Fibroblast of lung (primary cell): ENCODE measurements at places on chromosomes 16 and 17.

DNA sequence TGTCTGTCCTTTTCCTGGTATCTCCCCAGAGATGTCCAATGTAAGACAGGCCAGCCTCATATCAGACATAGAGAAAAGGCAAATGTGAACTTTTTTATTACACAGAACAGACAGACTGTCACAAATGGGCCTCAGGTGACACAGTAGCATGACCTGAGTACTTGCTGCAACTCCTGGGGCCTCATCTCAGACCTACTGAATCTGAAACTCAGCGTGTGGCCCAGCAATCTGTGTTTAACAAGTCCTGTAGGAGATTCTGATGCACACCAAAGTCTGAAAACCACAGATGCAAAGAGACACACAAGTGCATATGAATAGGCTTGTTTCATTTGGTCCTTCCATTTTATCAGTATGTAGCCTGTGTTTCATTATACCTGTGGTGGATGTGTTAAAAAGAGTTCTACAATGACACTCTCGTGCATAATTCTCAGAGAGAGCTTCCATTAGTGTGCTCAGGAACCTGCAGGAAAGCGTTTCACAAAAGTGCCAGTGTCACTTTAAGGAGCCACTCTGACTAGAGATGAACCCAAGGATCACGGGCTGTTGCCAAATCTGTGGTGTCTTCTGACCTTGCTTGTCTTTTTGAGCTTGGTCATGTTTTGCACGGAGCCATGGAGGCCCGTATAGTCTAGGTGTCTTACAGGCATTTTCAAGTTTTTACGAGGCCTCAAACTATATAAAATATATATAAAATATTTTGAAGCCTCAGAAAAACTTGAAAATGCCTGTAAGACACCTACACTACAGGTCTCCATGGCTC is 33.8 kb upstream of the NF1 start:
- no peak for DNase-seq

DNA sequence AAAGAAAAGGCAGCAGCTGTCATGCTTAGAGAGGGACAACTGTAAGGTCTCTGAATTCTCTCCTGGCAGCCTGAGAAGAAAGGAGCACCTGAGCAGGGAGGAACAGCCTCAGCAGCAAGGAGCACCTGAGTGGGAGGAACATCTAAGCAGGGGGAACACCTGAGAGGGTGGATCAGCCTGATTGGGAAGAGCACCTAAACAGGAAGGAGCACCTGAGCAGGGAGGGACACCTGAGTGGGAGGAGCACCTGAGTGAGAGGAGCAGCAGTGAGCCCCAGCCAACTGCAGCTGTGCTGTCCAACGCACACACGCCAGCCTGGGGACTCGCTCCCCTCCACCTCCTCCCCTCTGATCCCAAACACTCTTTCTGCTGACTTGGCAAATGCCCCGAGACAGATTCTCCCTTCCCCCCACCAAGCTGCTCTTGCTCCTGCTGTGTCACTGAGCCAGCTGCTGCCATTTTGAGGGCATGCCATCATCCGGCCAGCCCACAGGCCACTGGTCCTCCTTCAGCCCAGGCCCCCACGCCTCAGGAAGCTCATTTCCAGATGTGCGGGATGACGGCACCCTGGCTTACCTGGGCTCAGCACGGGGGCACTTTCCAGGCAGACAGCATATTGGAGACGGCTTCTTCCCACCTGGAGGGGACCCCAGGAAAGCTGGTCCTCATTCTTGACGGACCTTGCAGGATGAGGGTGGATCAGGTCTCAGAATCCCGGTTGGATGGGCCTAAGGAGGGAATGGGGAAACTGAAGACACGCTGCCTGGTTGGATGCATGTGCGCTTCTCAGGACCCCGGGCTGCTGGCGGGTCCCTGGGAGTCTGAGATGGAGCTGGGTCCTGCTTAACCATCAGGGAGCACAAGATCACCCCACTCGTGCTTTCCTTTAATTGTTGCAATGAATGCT is 57.7 kb upstream of the RBFOX3 start:
- DNase-seq = no peak

- no peak for DNase-seq
Measured at GRCh38 chr17:8490256-8491023, 54.8 kb downstream of the NDEL1 start.

GRCh38 chr17:39224778-39225307 is 902 bp downstream of the STAC2 start:
- no peak for DNase-seq

- DNase-seq = no peak
Measured at GRCh38 chr16:77509796-77510195, 75.0 kb upstream of the ADAMTS18 start.

DNA sequence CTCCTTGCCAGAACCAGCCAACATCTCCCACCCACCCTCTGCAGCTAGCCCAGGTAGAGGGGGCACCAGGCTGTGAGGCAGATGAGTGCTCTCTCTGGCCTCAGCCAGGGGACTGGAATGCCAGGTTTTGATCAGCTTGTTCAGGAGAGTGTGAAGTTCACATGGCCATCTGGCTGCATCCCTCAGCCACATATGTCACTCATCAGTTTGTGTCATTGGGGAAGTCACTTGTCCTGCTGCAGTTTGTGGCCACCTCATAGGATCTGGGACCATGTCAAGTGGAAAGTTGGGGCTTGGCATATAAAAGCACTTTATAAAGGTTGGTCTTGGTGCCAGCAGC is 147.6 kb downstream of the SOCS1 start:
- no peak for DNase-seq

DNA sequence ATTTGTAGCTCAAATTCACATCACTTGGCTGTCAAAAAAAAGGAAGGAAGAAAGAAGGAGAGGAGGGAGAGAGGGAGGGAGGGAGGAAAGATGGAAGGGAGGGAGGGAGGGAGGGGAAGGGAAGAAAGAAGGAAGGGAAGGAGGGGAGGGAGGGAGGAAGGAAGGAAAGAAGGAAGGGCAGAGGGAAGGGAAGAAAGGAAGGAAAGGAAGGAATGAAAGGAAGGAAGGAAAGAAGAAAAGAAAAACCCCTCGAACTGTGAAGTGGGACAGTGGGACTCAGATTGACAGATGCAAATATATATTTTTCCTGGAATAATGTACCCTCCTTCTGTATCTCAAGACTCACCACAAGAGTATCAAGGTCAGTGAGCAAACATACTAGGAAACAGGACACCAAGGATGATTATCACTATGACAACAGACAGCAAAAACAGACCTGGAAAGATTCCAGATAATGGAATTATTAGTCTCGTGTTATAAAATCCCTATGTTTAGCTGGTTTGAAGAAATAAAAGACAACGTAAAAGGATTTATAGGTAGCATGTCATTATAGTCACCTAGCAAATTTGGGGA is 24.2 kb upstream of the ABCA3 start:
- DNase-seq = peak; percentile 9

- no peak for DNase-seq
Measured at GRCh38 chr16:30085247-30085646, 6.5 kb downstream of the TBX6 start.

DNA sequence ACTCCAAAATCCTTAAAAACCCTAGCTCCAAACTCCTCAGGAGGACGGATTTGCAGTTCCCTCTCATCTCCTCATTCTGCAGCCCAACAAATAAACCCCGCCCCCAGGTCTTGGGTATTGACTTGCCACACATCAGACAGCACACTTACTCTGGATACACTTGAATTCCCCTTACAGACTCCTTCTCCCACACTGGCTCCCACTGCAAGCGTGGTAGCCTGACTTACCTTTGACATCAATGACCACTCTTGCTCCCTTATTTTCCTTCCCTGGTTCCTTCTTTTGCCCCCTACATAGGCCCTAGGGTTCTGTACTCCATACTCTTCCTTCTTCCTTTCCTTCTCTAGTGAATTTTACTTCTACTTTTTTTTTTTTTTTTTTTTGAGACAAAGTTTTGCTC is 7.5 kb downstream of the RFFL start:
- no peak for DNase-seq

DNA sequence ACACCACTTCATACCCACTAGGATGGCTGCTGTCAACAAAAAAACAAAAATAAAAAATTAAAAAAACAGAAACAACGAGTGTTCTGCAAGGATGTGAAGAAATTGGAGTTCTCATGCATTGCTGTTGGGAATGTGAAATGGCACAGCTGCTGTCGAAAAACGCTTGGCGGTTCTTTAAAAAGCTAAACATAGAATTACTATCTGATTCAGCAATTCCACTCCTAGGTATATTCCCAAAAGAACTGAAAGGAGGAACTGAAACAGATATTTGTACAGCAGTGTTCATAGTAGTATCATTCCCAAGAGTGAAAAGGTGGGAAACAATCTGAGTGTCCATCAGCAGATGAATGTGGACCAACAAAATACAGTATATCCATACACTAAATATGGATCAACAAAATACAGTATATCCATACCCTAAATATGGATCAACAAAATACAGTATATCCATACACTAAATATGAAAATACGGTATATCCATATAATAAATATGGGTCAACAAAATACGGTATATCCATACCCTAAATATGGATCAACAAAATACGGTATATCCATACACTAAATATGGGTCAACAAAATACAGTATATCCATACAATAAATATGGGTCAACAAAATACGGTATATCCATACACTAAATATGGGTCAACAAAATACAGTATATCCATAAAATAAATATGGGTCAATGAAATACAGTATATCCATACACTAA is 8.7 kb downstream of the METTL16 start:
- DNase-seq = no peak

GRCh38 chr16:84483882-84484565 is 20.4 kb downstream of the MEAK7 start:
- no peak for DNase-seq

- DNase-seq = no peak
Measured at GRCh38 chr17:17091856-17092756, 49.8 kb downstream of the MPRIP start.

GRCh38 chr17:78969865-78970264 is 9.9 kb downstream of the LGALS3BP start:
- DNase-seq = no peak

- DNase-seq = no peak
Measured at GRCh38 chr17:7610641-7611040, 4.1 kb downstream of the FXR2 start.

- DNase-seq = no peak
Measured at GRCh38 chr16:58155839-58156238, 26.7 kb upstream of the CFAP20 start.

DNA sequence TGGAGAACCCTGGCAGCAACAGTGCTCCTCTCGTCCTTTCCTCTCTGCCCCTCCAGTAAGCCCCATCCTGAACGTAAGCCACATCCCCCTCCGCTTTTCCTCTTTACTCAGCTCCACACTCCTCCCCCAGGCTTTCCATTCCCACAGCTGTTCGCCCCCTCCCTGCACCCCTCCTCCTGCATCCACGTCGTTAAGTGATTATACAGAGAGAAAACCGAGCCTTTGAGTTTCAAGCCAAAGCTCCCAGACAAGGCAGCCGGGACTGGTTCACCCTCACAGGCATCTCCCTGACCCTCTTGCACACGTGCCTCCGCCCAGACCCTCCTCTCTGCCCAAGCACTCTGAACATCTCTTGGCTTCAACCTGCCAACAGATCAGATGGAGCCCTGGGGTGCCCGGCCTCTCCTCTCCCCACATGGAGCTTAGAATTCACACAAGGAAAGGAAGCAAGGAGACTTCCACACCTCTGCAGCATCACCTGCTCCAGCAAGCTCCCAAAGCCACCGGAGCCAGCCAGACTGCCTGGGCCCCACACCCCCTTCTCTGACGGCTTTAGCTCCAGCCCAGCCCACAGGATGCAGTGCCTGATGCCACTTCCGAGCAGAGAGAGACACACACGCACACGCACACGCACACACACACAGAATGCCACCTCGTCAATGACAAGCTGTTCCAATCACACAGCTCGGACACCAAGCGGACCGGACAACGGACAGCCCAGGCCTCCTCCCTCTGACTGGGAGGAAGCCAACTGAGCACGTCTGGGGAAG is 99.9 kb upstream of the CCL2 start:
- no peak for DNase-seq

GRCh38 chr16:88368994-88369393 is 13.8 kb upstream of the ZNF469 start:
- DNase-seq = no peak

GRCh38 chr17:22459331-22459952 is 767.1 kb downstream of the KCNJ18 start:
- DNase-seq = no peak

- no peak for DNase-seq
Measured at GRCh38 chr16:22272870-22273650, 24.1 kb upstream of the POLR3E start.

DNA sequence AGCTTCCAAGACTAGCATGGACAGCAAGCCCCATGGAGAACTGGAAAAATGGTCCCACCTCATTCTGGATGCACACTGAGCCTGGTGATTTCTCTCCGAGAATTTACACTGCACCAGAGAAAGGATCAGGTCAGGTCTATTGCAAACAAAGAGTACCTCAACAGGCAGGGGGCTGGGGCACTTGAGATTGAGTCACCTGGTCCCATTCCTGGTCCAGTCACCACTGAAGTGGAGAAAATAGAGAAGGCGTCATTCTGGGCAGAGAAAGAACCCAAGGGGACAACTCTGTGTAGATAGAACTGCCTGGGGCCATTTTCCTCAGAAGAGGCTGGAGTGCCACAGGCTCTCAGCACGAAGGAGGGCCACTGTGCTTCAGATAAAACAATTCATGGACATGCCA is 38.4 kb downstream of the CENPV start:
- no peak for DNase-seq

- DNase-seq = no peak
Measured at GRCh38 chr17:3400055-3400454, 1.8 kb upstream of the OR1E1 start.

GRCh38 chr16:19356024-19356952 is 61.4 kb upstream of the TMC5 start:
- no peak for DNase-seq

- no peak for DNase-seq
Measured at GRCh38 chr17:39090908-39091665, 60.4 kb downstream of the PLXDC1 start.

DNA sequence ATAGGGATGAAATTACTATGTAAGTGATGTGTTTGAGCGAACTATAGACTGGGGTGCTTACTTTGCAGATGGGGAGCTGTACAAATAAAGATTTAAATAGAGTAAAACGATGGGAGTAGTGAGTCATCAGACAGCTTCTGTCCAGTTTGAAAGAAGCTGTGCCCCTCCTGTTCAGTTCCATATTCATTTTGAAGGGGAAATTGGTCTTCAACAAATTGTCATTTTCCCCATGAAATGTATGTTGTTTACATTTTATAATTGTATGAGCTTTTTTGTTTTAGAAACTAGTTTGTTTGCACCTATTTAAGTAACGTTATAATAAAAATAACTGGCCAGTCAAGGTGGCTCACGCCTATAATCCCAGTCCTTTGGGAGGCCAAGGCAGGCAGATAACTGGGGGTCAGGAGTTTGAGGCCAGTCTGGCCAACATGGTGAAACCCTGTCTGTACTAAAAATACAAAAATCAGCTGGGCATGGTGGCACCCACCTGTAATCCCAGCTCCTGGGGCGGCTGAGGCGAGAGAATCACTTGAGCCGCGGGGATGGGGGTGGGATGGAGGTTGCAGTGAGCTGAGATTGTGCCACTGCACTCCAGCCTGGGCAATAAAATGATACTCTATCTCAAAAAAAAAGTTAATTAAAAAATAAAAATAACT is 20.2 kb downstream of the SEC14L1 start:
- no peak for DNase-seq
